ENCODE measurements at places on chromosomes 6 and 20.
A peak's percentile ranks its signal among the peaks of the same experiment; 100 is the strongest.

DNA sequence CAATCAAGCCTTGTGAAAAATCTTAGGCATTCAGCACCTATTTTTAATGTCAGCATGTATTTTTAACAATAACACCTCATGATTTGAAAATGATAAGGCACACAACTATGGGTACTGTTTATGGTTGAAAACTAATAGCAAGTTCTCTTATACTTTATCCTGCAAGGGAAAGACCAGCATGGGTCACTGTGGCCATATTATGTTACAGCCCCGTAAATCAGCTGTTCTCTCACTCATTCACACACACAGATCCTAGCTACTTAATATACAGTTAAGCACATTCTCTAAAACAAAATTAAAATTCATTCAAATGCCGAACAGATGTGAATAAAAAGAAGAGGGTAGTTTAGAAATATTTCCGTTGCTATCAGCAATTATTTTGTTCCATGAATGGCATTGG is 224.4 kb downstream of the OGFRL1 start:
- no peak for DNase-seq

DNA sequence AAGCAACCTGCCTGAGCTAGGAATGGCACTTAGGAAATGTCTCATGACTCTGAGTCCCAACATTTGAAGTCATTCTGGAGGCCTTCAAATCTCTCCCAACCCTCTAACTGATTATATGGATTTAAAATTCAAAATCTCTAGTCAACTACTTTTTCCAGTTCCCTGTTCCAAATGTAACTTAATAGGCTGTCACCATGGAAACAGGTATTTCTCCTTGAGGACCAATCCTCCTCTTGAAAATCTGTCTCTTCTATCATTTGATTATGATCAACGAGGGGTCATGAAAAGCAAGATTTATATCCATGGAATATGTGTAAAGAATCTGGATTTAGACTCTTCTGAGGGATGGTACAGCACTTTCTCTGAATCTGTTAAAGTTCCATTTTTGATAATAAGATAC is 127.3 kb upstream of the DTNBP1 start:
- no peak for DNase-seq

- no peak for DNase-seq
These were observed 149.6 kb downstream of the DTNBP1 start for GRCh38 chr6:15513131-15513771.

DNA sequence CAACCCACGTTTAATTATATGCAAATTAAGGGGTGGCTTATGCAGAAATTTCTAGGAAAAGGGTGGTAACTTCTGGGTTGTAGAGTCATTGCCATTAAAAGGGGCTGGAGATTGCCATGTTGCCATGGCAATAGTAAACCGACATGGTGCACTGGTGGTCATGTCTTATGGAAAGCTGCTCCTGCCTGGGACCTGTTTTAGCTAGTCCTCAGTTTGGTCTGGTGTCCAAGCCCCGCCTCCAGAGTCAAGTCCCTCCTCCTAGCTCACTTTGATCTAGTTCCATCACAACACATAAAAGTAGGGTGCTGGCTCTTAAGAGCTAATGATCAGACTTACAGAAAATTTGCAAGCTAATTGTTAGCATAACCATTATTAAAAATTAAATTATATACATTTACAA is 5.3 kb downstream of the SLC22A2 start:
- no peak for DNase-seq

DNA sequence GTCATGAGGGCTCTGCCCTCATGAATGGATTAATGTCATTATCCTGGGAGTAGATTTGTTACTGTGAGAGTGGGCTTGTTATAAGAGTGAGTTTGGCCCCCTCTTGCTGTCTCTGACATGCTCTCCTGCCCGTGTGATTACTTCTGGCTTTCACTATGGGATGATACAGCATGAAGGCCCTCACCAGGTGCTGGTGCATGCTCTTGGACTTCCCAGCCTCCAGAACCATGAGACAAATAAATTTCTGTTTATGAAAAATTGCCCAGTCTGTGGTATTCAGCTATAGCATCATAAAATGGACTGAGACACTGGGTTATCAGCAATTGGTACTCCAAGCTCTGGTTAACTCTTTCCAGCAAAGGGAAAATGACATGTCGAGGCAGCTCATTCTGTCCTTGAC is 76.2 kb upstream of the MAP3K7 start:
- DNase-seq = no peak

GRCh38 chr20:53163486-53163885 is 191.3 kb downstream of the TSHZ2 start:
- DNase-seq = no peak

DNA sequence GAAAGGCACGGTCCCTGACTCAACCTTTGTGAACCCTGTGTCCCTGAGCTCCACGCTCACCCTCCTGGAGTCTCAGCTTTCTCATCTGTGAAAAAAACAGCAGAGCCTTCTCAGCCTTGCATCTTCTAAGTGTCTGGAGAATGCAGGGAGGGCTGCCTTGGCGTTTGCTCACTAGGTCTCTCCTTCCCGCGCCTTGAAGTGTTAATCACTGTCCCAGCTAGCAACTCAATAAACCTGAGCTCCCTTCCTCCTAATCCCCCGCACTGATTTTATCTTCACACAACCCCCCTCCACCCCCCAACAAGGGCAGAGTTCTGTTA is 34.9 kb upstream of the FOXC1 start:
- no peak for DNase-seq

DNA sequence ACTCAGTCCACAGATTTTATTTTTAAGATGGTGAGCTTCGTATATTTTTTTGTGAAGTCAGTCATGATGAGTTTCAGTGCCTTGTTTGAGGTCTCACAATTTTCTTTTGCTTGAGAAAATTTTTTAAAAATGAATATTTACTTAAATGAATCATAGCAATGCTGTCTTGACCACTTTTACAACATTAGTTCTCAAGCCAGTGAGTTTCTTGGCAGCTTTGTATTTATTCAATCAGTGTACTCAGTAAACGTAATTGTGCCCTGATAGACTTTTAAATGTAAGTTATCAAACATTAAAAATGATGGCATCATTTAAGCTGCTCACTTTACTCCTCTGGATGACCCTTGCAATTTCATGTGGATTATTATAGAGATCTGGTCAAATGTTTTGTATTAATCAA is 261.4 kb downstream of the KHDC1L start:
- DNase-seq = no peak

DNA sequence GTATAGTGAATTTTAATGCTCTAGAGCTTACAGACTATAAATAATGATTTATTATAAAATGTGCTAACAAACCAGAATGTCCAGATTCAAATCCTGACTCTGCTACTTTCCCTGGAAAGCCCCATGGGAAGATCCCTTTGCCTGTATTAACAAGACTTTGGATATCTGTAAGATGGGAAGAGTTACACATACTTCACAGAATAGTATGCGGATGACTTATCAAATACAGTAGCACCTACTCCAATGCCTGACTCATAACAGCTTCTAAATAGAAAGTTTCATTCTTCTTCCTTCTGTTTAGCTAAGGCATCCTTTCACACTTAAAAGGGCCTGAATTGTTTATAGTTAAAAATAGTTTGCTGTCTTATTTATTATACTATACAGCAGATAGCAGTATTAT is 166.3 kb downstream of the KCNQ5 start:
- DNase-seq = peak; percentile 46

- no peak for DNase-seq
These were observed 21.6 kb downstream of the KCNB1 start for GRCh38 chr20:49460916-49461315.
